ENCODE measurements at places on chromosomes 7 and 10.

DNA sequence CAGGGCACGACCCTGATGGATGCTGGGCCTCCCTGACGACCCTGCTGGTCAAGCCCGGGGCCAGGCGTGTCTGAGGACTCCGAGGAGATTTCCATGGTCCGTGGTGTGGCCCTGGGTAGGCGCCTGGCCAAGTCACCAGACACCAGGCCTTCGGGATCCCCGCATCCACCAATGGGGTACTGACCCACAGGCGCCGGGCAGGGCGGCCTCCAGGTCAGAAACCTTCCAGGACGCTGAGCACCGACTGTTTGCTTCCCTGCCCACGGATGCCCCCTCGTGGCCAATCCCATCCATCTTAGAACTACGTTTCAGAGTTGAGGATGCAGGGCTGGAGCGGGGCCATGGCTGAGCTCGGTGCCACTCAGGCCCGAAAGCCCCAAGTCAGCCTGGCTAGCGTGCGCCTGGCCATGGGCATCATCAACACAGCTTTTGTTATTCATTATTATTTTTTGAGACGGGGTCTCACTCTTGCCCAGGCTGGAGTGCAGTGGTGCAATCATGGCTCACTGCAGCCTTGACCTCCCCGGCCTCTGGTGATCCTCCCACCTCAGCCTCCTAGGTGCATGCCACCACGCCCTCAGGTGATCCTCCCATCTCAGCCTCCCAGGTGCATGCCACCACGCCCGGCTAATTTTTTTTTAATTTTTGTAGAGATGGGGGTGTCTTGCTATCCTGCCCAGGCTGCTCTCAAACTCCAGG lies 7.1 kb upstream of the AMZ1 start:
- peak; percentile 43 for DNase-seq

DNA sequence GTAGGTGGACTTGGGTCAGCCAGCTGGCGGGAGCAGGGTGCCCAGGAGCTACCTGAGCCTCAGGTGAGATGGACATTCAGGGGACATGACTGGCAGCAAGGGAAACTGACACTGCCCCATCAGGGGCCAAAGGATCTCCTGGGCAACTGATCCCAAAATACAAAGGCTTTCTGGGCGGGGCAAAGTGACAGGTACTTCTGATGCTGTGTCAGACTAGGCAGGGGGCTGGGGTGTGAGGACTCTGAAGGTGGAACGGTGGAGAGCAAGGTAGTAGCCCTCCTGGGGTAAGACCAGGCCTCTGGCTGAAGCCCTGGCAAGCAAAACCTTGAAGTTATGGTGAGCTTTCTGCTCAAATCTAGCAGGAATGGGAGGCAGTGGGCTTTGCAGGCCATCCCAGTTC lies 4.4 kb downstream of the OPN4 start:
- DNase-seq = no peak

DNA sequence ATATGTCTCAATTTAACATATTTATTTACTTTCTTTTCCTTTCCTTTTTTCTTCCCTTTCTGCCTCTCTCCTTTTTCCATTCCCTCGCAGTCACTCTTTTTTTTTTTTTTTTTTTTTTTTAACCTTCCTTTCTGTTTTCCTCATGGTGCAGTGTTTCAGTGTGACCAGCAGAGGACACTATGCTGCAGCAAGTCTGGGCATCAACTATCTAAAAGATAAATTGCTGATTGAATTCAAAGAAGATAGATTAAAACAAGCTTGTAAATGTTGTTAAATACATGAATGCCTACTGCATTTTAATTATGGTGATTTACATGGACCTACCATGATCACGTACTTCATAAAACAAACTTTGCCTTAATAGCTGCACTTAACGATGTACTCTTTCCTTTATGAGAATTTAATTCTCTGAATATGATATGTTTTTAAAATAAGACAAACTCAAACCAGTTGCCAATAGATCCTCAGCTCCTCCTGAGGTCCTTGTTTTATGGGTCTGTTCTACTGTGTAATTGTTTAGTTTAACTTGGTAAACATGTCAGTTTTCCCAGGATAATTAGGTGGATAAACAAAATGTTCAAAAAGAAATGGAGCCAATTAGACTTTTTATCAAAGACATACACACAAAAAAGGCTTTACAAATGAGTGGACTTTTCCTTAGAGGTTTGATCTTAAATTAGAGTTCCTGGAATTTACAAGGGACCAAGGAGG lies 101.0 kb upstream of the AGR3 start:
- no peak for DNase-seq

- no peak for DNase-seq
These were observed 71.7 kb downstream of the MAP3K8 start for GRCh38 chr10:30505543-30506298.

DNA sequence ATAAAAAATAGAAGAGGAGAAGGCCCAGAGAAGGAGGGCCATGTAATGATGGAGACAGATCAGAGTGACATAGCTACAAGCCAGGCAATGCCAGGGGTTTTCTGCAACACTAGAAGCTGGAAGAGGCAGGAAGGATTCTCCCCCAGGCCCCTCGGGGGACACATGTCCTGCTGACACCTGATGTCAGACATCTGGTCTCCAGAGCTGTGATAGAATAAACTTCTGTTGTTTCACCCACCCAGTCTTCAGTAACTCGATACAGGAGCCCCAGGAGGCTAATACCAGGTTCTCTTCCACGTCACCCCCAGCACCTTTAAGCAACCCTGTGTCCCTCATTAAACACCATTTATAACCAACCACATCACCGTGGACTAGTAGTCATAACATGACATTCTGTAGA lies 94.9 kb downstream of the TMEM130 start:
- DNase-seq = no peak

- DNase-seq = no peak
These were observed 51.8 kb downstream of the ANLN start for GRCh38 chr7:36441344-36442022.

- no peak for DNase-seq
These were observed 56.4 kb downstream of the TMEM106B start for GRCh38 chr7:12267542-12267941.

DNA sequence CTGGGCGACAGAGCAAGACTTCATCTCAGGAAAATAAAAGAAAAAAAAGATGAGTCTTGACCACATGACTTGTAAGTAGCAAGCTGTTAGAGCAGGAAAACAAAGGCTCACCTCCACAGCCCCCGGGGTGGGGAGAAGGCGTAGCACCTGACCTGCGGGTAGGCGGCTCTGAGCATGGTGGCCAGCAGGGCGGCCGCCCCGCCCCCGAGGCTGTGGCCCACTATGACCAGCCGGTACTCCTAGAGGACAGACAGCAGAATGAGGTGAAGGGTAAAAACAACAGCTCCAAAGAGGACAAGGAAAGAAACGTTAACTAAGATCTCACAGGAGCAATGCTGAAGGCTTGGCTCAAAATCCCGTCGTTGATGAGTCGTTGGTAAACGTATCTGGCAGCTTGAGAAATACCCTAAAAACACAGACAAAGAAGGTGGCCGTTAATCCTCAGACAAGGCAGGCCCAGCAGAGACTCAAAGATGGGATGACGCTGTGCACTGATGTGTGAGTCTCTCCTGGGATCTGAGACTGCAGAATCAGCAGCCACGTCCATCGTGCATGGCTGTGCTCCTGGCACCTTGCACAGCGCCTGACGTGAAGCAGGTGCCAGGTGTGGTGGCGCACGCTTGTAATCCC lies 31.1 kb downstream of the DAGLB start:
- DNase-seq = no peak

DNA sequence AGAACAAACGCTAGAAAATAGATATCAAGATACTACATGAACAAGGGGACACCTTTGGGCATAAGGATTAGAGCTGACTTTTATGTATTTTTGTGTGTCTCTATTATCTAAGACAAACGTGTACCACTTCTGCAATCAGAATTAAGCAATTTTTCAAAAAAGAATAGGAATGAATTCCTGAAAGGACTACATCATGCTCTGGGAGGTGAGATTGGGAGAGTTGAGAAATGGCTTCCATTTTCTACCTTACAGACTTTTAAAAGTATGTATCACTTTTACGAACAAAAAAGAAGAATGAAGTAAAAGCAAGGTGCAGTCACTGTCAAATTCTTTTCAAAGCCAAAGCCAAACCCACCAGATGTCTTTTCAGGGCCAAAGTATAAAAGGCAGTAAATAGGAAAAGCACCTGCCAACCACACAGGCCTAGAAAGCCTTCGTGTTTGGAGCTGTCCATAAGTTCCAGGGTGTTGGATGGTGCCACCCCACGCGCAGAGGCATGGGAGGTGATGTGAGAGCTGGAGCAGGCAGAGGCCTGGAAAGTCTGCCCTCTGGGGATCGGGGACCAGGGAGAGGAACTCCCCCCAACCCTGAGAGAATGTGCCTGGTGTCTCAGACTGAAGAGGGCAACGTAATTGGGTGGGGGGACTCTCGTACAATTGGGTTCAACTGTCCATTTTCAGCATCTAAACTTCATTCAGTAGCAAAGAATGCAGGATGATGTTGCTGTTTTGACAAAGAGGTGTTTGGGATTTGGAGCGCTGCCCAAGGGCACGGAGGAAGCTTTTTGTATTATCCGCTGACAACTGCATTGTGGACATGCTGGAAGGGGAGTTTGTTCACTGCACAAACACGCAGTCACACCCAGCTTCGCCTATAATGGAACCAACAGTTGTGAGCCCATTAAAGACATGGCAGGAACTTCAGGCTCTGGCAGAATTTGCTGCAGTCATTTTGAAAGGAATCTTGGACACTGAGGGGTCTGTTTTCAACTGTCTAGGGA lies 17.6 kb upstream of the CTBP2 start:
- no peak for DNase-seq

- no peak for DNase-seq
These were observed 86.6 kb upstream of the C7orf33 start for GRCh38 chr7:148503900-148504487.

- no peak for DNase-seq
These were observed 274.3 kb upstream of the NEBL start for GRCh38 chr10:21171197-21171935.

All from T-helper 9 cell (primary cell).